ENCODE measurements at places on chromosomes 3 and 15.

- no peak for DNase-seq
Observed at GRCh38 chr3:139537795-139538621, 1.5 kb downstream of the RBP1 start.

- no peak for DNase-seq
Observed at GRCh38 chr3:171850960-171851659, 8.0 kb downstream of the TMEM212 start.

DNA sequence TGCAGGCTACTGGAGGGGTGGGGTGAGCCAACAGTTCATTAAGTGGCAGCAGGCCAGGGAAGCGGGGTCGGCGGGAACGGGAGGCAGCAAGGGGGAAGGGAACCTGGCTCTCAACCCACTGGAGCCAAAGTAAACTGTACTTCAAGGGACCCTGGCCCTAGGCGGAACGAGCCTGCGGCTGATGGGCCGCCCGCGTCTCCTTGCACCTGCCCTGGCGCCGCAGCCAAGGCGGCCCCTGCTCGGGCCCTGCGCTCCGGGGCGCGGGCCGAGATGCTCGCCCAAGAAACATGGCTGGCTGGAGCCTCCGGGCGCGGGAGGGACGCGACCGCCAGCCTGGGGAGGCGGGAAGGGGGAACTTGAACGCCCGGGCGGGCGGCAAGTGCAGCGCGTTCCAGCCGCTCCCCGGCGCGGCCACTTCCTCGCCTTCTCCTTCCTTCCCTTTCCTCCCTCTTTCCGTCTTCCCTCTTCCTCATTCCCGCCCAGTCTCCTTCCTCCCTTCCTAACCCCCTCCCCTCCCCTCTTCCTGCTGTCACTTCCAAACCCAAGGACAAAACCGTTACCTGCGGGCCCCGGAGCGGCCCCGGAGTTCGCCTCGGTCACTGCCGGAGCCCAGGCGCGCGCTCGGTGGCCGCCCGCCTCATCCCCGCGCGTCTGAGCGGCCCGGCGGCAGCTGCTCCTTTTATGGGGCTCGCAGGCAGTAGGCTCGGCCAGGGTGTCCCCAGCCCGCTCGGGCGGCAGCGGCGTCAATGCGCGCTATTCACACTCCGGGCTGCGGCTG is 489.7 kb downstream of the MAGI1 start:
- peak; percentile 83 for DNase-seq

DNA sequence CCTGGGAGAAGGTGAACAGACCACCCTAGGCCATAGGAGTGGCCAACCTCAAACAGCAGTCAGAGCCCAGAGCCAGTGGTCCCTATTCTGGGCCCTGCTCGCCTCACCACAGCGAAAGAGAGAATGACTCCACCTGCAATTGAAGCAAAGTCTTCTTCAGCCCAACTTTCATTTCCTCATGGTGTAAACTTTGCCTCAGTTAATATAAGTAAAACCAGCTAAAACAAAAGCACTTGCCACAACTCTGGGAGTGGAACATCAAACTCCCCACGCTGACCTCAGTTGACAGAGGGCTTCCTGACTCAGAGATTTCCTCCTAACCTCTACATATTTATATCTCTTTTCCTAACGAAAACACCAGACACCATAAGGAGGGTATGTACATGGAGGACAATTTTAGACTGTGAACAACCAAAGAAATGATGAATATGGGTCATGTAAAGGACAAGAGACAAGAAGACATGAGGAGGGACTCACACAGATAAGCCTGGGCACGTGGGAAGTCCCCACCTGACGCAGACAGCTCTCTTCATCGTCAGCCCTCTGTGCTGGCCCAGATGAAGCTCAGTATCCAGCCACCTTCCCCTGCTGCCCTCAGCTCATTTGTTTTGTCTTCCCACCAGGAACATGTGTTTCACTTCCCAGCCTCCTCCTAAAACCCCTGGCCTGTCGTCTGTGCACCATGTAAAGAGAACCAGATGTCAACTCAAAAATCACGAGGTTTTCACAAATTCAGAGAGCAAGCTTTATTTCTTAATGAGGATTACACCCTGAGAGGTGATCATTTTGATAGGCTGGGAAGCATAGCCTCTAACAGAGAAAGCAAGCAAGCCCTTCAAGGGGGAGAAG is 140.9 kb downstream of the KCNMB2 start:
- no peak for DNase-seq

GRCh38 chr3:13597661-13598060 is 48.7 kb downstream of the FBLN2 start:
- DNase-seq = no peak

GRCh38 chr3:197468167-197468566 is 87.6 kb downstream of the BDH1 start:
- DNase-seq = no peak

DNA sequence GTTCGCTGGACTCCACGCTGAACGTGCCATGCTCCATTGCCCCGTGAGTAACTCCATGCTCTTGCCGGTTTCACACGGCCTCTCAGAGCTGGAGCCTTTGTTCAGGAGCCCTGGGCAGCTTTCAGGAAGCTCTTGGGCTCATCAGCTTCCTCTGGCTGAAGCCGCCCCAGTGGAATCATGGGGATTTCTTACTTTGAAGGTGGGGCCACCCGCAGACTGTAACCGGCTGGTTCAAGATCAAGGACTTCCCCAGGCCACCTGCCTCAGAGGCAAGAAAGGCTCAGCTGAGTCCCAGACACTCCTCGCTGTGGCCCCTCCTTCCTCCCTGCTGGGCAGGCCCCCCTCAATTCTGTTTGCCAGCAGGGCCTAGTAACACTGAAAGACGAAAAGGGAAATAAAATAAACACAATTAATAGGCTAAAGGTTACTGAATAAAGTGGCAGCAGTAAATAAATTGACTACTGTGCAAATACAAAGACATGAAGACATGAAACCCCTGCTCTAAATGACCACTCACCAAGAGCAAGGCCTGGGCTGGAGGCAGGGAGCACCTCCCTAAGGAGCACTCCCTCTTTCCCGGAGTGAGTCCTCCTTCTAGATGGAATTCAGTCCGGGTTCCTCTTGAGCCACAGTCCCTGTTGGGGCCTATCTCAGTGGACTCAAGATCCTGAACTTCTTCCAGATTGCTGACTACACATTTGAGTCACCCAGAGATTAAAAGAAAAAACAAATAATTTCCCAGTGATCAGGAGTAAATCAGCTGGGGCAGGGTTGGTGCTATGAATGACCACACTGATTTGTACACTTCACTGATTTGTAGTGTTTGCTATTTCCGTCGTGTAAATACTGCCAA is 51.0 kb downstream of the ZDHHC19 start:
- DNase-seq = peak; percentile 48

DNA sequence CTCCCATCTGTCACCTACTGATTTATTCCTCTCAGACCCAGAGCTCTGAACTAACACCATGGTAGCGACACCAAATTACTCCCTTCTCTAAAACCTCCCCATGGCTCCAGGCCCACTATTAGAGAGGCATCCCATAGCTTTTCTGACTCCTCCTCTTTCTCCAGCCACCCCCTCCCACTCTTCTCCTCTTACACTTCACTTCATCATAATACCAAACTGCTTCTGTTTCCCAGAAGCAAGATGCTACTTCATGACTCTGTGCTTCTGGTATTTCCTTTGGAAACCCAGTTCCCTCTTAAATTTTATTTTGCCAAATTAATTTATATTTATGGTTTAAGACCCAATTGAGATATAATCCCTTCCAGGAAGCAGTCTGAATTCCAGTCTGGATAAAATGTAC is 465.1 kb upstream of the PDZRN3 start:
- no peak for DNase-seq

DNA sequence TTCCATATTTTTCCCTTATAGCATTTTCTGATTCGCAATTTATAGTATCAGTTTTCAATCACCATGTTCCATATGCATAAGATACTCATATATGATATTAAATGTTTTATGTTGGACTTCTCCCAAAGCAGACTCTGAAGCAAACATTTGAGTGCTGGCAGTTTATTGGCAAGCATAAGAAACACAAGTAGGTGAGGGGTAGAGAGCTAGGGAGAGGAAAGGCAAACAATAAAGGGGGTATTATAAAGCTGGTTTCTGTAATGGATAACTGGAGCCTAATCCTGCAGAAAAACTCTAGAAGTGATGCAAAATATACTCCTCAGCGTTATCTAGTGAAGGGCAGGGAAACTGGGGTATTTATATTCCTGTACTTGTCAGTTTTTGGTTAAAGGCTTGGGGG is 491.5 kb upstream of the TGFBR2 start:
- no peak for DNase-seq

DNA sequence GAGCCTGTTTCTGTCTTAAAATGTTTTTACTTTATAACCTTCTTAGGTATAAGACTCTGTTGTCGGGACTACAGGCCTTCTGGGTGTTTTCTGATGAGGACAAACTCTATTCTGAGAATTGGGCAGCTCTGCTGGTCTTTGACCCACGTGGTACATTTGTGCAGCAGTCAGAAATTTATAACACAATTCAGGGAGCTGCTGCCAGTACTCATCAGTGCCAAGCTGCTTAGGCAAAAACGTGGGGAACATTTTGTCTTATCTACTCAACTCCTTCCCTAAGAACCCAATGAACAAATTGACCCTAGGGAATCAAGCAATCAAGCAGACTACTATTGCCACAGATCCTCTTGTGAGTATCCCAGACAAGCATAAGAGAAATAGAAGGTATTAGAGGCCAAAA is 180.7 kb upstream of the PDZRN3 start:
- no peak for DNase-seq

DNA sequence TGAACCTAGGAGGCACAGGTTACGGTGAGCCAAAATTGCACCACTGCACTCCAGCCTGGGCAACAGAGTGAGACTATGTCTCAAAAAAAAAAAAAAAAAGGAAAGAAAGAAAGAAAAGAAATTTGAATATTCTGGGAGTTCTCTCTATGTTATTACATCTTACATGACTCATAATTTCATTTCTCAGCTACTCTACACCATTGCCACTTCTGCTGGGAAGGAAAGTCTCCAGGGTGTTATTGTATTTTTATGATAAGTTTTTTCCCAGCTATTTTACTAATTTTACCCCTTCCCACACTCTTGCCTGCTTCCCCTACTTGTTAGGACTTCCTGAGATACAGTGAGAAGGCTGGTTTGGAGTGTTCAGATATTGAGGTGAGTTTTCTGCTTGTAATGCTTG is 69.7 kb upstream of the UMPS start:
- no peak for DNase-seq

GRCh38 chr3:12839156-12839946 is 2.0 kb downstream of the RPL32 start:
- DNase-seq = no peak

GRCh38 chr15:69161079-69161877 is 843 bp downstream of the GLCE start:
- peak; percentile 82 for DNase-seq

DNA sequence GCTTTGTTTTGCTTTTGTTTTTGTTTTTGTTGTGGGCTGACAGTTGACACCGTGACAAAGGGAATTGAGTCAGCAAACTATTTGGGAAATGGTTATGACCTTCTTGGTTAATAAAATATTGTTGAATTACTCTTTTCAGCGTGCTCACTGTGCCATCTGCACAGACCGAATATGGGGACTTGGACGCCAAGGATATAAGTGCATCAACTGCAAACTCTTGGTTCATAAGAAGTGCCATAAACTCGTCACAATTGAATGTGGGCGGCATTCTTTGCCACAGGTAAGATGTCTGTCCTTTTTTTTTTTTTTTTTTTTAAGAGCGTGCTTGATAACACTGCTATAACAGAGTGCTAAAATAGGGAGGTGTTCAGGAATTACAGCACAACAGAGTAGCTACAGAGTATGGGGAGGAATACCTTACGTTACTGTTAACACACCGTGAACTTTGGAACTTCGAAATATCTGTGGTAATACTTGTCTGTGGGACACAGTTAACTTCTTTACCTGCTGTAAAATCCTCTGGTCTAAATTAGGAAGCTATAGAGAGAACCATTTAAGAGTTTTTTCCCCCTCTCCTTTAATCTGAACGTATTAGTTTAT is 48.2 kb downstream of the PRKCI start:
- DNase-seq = no peak

- no peak for DNase-seq
Observed at GRCh38 chr3:61114316-61114953, 136.8 kb downstream of the FHIT start.

GRCh38 chr15:36778531-36778930 is 199.1 kb downstream of the CDIN1 start:
- DNase-seq = no peak

- no peak for DNase-seq
Observed at GRCh38 chr3:193594946-193595689, 2.1 kb downstream of the OPA1 start.

- no peak for DNase-seq
Observed at GRCh38 chr3:194475978-194476377, 10.8 kb downstream of the ATP13A3 start.

- DNase-seq = no peak
Observed at GRCh38 chr3:29370476-29371420, 89.9 kb downstream of the RBMS3 start.
